ENCODE measurements at places on chromosomes 12 and 14.

DNA sequence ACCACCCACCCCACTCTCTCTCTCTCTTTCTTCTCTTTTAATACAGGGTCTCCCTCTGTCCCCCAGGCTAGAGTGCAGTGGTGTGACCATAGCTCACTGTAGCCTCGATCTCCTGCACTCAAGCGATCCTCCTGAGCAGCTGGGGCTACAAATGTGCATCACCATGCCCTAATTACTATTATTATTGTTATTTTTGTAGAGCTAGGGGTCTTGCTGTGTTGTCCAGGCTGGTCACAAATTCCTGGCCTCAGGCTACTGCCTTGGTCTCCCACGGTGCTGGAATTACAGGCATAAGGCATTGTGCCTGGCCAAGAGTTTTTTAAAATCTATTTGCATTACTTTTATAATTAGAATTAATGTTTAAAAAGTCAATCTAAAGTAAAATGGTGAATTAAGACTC, 23.0 kb upstream of the TUBA1B start:
- DNase-seq: no peak

DNA sequence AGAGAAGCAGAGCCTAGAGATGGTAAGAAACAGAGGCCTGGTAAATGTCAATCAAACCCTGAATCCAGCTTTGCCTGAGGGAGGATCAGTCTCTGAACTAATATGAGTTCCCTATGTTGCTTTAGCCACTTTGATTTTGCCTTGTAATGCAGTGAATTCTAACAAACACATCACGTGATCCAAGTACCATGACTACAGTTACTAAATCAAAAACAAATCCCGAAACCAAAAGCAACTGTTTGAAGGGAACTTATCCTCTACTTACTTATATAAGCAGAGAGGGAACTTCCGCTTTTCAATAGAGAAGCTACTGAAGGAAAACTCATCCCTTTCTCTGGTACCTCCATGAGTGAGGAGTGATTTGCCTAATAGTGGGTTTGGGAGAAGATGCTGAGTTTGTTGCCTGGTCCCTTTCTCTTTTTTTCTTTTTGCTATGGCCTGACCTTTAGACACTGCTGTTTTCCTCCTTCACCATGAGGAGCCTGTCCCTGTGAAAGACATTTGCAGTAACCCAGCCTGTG, 7.7 kb upstream of the PPTC7 start:
- DNase-seq: no peak

- no peak for DNase-seq
These were observed 33.7 kb upstream of the IFT81 start for GRCh38 chr12:110090266-110091135.

DNA sequence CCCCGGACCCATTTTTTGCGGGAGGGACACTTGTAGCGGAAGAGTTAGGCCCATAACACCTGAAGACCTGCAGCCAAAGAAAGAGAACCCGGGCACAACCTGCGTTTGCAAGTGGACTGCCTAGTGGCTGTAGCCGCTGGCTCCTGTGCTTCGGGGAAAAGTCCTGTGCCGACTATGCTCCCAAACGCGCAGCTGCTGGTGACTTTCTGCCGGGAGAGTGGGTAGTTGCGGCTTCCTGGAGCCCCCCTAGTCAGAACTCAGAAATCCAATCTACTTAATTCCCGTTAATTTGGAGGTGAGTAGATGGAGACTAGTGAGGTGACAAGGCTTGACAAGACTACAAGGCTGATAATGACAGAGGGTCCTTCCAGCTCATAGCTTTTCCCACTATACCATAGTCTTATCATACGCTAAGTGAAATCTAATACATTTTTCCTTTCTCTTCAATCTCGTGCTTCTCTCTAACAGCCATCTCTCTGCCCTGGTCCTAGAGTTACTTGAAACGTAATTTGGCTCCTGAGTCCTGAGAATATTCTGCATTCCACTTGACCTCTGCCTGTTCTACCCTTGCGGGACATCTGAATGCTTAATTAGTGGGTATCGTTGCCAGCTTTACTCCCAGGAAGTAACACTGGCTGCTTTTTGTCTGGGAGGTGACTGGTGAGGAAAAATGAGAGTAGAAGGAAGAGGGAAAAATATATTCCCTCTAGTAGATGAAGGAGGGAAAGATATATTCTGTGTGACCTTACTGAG, 556 bp downstream of the MTHFD1 start:
- DNase-seq: no peak

DNA sequence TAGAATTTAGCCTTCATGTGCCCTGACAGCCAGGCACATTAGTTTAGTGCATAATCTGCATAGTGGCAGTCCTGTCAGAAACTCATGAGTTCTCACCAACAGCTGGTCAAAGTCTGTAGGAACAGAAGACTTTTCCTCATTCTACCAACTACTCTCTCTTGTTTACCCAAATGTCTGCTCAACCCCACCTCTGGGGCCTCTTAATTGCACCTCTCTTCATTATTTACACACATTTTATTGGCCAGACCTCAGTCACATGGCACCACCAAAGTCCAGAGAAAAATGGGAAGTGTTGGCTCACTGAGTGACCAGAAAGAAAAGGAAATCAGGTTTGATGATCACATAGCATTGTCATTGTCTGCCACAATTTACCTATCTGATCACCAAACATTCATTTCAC, 114.6 kb upstream of the PLXNC1 start:
- DNase-seq: no peak

DNA sequence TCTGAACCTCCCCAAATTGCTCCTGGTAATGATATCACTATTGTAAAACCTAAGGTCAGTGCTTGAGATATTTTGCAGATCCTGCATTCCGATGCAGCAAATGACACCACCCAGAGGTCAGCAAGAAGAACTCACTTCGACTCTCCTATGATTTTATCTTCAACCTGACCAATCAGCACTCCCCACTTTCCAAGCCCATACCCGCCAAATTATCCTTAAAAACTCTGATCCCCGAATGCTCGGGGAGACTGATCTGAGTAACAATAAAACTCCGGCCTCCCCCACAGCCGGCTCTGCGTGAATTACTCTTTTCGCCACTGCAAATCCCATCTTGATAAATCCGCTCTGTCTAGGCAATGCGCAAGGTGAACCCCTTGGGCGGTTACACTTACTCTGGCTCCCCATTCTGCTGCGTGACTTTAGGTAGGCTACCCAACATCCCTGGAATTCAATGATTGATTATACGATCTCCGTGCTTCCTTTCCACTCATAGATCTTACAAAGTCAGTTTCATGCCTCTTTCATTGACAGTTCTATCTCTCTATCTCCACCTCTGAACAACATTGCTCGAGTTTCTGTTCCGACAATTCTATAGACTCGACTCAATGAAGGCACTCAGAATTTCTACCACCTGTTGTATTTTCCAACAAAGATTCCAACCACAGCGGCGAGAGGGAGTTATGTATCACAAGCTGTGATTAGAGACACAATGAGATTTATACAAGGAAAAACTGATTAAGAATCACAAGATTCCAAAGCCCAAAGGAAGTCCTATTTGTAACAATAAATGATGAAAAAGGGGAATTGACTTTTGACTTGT, 939 bp downstream of the NPC2 start:
- no peak for DNase-seq

DNA sequence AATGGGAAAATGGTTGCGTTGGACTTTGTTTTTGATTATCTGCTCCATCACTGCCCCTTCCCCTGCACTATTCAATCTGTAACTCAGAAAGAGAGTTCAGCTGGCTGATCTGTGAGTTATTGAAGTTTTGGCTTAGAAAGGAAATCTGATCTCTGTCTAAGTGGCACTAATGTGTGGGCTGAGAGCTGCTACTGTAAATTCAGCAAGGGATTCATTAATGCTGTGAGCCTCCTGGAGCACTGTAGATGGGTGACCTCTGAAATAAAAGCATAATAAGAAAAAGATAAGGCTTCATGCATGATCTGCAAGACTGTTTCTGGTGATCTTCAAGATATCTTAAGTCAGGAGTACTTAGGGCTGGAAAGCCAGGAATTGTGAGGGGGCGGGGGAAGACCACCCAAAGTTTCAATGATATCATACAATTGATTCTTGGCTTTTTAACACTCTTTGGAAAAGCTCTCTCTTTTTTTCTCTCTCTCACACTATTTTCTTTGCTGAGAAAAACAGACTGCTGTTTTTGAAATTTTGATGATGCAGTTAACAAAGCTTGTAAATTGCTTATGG, 101.1 kb downstream of the C12orf75 start:
- no peak for DNase-seq

- no peak for DNase-seq
These were observed 53.7 kb upstream of the KITLG start for GRCh38 chr12:88634008-88634407.

DNA sequence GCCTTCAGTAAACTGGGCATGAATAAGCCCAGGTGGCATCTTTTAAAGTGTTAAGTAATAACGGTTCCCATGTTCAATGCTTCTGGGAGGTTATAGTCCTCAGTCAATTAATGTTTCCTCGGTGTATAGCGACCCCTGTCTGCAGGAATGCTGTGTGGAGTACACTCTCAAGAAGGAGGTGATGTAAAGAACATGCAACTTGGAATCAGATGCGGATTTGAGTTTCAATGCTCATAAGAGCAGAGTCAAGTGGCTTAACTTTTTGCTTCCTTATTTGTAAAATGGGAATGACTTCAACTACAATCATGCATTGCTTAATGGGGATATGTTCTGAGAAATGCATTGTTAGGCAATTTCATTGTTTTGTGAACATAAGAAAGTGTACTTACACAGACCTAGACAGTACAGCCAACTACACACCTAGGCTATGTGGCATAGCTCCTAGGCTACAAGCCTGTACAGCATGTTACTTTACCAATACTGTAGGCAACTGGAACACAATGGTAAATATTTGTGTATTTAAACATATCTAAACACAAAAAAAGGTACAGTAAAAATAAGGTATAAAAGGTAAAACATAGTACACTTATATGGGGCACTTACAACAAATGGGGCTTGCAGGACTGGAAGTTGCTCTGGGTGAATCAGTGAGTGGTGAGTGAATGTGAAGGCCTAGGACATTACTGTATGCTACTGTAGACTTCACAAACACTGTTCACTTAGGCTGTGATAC, 6.7 kb upstream of the MRPS35 start:
- DNase-seq: peak; percentile 74

- no peak for DNase-seq
These were observed 344.4 kb upstream of the STXBP6 start for GRCh38 chr14:25394356-25394755.

DNA sequence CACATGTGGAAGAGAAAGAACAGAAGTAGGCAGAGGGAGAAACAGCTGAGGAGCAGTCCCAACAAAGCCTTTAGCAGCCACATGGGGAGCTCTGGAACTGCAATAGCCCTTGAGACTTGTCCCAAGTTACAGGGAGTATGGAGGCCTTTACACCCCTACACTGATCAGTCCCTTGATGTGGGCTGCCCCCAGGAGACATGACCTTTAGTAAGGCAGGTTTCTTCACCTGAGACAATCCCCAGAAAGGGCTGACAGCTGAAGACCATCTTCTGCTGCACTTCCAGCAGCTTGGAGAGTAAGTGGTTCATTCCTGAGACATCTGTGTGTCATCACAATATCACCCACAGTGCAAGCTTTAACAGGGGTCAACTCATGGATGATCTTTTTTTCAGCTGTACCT, 8.6 kb upstream of the SNAPC1 start:
- DNase-seq: no peak

DNA sequence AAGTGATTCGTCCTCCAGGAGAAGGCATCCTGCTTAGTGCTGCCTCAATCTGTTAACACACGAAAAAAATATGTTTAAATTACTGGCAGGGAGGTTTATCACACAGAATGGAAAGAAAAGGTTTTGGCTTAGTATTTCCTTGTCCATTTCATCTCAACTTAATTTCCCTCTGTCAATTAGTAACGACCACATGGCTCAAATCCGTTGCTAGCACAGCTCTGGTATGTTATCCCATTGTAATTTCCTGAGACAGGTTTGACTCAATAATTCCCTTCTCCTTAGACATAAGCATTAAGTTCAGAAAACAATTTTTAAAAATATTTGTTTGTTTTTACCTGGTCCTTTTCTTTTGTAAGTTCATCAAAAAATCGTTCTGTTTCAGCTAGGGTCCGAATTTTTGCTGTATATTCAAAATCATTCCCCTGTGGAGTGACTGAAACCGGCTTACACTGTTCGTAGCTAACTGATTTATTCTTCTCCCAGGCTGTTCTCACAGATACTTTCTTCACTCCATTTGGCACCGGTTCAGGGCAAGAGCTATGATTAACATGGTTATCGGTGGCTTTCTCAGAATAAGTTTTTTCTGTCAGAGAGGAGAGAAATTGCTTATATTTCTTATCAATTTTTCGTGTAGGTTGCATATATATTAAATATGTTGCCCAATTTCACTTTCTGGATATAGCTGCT, 10.1 kb upstream of the PITPNM2 start:
- no peak for DNase-seq

GRCh38 chr12:121637231-121637914, 11.0 kb downstream of the ORAI1 start:
- DNase-seq: no peak

GRCh38 chr12:105706321-105706972, 376.0 kb downstream of the C12orf75 start:
- DNase-seq: no peak

DNA sequence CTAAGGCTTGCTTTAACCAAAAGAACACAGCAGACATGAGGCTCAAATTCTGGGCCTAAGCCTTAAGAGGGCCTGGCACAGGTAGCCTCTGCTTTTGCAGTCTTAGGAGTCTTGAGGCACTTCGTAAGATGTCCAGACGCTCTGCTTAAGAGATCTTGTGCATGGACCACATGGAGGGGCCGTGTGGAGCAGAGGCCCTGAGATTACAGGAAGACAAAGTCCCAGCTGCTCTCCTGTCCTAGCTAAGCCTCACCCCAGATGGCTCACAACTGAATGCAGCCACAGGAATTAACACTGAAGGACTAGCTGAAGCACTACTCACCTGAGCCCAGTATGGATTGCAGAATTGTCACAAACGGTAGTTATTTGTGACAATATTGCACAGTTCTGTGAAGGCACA, 446.0 kb downstream of the PDZRN4 start:
- DNase-seq: no peak

DNA sequence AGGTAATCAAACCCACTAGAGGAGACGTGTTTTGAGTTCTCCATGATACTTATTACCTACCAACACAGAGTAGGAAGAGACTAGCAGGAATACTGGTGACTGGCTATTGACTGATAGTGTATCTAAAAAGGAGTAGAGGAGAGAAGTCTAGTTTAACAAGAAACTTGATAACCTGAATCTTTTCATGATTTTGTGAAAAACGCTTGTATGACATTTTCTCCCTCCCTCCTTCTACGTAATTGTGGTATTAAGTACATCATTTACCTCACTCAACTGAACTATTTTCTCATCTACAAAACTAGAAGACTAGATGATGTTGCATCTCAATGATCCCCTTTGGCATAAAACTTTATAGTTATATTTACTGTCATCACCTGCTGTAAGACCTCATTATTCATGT, 107.4 kb downstream of the PPP1R12A start:
- DNase-seq: no peak

DNA sequence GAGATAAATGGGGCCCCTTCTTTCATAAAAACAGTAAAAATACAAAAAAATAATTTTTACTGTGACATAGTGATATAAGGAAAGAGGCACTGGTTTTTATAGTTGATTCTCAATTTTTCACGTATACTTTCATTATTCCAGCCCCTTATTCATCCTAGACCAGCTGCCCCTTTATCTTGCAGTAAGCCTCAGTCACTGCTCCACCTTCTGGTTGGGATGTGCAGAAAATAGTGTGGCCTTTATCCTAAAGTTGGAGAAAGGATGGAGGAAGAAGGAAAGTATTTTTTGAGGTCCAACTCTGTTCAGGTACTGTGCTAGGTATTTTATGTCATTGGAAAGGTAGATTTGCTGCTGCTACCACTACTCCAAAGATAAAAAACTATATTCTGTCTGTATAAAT, 172.7 kb downstream of the ANO6 start:
- no peak for DNase-seq

- no peak for DNase-seq
These were observed 5.4 kb upstream of the AMN start for GRCh38 chr14:102917056-102917385.

Measured in HFF-Myc (cell line).